ENCODE measurements at places on chromosomes 16 and 17.

GRCh38 chr17:71502443-71502842 is 618.4 kb upstream of the SOX9 start:
- H3K27ac ChIP-seq: no peak overlapping the region
- H3K27me3 ChIP-seq: no peaks in the 10 kb centered on the region
- no peak for DNase-seq

GRCh38 chr16:86075488-86075785 is 176.5 kb downstream of the IRF8 start:
- H3K4me3 ChIP-seq: no peak overlapping the region
- DNase-seq: no peak
- no peaks in the 10 kb centered on the region for H3K27me3 ChIP-seq
- H3K36me3 ChIP-seq: no peaks in the 10 kb centered on the region
- H3K27ac ChIP-seq: no peak overlapping the region

DNA sequence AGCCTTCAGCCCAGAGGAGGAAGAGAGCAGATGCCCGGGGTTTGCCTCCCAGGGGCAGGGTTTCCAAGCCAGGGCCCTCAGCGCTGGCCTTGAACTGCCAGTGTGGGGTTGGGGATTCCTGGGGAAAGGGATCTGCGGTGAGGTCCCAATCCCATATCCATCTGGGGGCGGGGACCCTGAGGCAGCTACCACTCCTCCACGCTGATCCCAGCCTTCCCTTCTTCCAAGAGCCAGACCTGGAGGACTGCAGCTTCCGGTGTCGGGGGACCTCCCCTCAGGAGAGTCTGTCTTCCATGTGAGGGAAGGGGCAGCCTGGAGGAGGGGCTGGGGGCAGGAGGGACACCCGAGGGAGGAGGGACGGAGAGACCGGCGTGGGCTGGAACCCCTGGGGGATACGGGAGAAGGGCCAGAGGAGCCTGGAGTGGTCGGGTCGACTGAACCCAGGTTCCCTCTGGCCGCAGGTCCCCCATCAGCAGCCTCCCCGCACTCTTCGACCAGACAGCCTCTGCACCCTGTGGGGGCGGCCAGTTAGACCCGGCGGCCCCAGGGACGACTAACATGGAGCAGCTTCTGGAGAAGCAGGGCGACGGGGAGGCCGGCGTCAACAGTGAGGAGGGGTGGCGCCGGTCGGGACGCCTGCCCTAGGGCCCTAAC is 10.7 kb upstream of the CISD3 start:
- H3K27me3 ChIP-seq: no peaks in the 10 kb centered on the region
- no peak overlapping the region for H3K27ac ChIP-seq
- peaks cover 59% of the 10 kb centered on the region for H3K36me3 ChIP-seq
- H3K4me1 ChIP-seq: peaks cover 18% of the 10 kb centered on the region
- H3K4me3 ChIP-seq: no peak overlapping the region

DNA sequence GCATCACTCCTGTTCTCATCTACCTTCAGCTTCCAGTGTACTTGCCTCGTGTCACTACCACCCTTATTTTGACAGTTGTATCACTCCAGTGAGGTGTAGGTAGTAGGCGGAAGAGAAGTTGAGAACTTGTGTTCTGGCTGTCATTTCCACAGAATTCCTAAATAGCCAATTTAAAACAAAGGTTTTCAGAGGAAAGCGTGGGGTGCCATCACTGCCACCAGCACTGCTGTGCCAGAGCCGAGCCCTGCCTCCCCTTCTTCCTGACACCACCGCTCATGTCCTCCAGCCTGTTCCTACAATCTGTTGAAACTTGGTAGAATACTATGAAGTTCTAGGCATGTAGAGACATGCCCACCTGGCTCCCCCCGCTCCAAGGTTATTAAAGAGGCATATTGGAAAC is 215.8 kb downstream of the TANC2 start:
- DNase-seq: no peak
- no peak overlapping the region for H3K4me3 ChIP-seq
- no peaks in the 10 kb centered on the region for H3K27me3 ChIP-seq
- H3K27ac ChIP-seq: no peak overlapping the region

DNA sequence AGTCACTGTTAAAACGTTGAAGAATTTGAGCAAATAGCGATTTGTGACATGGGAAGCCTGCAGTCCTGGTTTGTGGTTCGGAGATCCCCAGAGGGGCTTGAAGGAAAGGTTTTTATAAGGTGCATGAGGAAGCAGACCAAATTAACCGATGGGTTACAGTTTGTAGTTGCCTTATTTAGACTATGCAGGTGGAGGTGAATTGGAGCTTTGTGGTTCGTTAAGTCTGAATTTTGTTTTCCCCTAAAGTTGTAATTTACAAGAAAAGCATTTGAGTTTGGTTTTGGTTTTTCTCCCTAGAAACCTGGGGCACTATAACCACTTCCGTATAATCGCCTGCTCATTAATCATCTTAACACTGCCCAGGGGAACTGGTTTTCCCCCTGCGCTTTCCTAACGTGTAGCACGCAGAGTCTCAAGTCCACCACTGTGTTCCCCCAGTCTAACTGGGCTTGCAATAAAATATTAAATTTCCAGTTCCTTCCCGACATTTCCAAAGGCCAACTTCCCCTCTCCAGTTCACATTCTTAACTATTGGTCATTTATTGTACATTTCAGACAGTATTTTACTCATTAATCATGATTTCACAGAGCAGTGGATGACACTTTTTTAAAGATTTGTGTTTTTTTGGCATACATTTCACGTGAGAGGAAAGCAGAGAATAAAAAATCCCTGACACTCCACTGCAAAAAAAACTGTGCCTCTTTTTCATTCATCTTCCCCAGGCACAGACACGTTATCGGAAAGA is 932 bp downstream of the ZNF267 start:
- H3K27me3 ChIP-seq: no peaks in the 10 kb centered on the region
- peak overlapping the region; percentile 97 for H3K27ac ChIP-seq
- peaks cover 51% of the 10 kb centered on the region for H3K4me1 ChIP-seq
- DNase-seq: no peak
- no peaks in the 10 kb centered on the region for H3K36me3 ChIP-seq

Measured in esophagus muscularis mucosa (tissue), 4 donors.